Stimulated activated CD4-positive, alpha-beta T cell treated with anti-CD3 and anti-CD28 coated beads, Interleukin-4, amount 100 ng/mL, for 48 hours (primary cell): ENCODE measurements at places on chromosomes 5 and 9.

DNA sequence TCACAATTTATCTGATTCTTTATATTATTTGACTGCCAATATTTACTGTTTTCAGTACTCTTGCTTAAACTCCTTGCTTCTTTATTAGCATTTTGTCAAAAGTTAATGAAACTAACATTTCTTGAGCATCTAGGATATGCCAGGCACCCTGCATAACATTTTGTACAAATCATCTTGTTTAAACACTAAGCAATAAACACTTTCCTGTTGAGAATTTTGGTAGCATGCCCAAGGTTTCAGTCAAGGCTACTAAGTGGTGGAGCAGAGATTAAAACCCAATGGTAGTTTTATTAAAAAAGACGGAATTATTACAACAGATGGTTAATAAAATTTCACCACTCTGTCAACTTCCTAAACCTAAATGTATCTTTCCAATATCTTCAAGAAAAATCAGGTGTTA lies 43.2 kb downstream of the SKIC3 start:
- no peak for DNase-seq

- DNase-seq = no peak
Measured at GRCh38 chr9:25935188-25935587, 256.9 kb upstream of the TUSC1 start.

GRCh38 chr5:80125962-80126480 lies 90.9 kb downstream of the THBS4 start:
- no peak for DNase-seq

DNA sequence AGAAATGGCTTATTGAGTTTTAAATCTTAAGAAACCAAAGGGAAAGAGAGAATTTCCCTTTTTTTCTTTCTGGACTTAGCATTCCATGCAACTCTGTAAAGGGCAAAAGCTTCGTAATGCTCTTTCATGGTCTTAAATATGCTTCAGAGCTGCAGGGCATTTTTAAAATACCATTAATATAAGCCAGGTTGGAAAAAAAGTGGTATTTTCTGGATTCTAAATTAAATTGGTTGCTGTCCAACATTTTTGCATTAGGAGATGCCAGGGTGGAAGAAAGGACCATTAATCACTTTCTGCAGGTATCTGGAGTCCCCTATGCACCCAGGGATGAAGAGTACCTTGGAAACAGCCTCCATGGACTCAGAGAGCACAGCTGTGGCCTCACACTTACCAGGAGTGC lies 215.1 kb upstream of the DAPK1 start:
- DNase-seq = no peak

DNA sequence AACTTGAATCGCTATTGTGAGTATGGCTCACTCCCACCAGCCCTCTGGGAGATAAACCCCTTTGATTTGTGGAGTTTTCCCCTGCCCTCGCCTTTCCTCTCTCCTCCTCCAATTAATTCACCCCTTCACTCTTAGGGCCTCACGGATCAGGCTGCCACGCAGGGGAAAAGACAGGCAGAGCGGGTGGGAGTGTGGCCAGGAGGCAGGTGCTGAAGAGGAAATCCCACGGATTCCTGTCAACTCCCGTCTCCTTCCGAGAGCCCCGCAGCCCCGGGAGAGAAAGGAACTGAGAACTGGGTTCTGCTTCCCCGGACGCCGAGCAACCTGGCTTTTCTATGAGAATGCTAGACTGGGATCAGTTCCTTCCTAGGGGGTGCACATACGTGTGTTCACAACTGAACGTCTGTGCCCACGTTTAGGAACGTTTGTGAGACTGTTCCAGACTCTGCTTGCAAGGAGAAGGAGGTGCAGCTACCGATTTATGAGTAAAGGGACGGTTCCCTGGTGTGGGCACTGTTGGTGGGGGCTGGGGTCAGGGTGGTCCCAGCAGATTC lies 314.5 kb upstream of the TLE4 start:
- DNase-seq = no peak

- no peak for DNase-seq
Measured at GRCh38 chr5:10611290-10611689, 47.4 kb downstream of the ANKRD33B start.

DNA sequence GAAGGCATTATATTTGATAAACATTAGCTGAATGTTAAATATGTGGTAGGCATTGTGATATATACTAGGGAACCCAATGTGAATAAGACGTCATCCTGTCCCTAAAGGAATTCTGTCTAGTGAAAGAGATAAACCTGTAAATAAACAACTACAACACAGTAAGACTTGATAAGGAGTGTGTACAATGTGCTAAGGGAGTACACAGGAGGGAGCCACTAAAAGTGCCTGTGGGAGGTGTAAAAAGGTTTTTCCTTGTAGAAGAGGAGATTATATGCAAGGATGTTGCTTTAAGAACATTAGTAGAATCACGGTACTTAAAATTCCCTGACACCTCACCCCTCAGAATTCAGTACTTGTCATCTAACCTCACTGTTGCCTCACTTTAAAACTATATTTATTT lies 91.7 kb downstream of the KIAA0825 start:
- DNase-seq = no peak

DNA sequence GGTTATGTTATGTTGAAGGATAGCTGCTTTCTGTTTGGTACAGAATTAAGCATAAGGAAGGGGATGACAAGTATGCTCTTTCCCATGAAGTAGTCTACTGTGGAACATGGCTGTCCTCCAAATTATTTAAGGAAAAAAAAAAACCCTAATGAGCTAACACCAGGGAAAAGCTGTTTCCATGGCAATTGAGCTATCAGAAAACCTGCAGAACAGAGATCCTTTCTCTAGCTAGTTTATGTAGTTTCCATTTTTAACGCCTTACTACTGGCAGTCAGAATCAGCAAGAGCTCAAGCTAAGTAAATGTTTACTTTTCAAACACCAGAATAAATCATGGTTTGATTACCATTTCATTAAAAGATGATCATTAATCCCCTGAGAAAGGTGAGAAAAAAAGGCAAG lies 287.4 kb upstream of the TARS1 start:
- DNase-seq = no peak

DNA sequence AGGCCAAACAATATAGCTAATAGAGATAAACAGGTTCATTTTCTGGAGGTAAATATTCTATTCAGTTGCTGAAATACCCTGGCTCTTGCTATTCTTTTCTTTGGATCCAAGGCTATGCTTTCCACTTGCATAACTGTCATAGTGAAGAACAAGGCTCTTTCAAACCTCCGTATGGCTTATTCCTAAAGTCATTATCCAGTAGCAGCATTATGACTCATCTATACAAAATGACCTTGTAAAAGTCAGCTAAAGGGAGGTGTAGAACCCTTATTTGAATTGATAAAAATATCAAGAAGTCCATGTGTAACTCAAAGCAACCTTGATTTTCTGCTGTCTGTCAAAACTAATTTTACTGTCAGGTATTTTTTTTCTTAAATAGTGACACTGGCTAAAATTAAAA lies 447.8 kb downstream of the PLK2 start:
- DNase-seq = no peak

DNA sequence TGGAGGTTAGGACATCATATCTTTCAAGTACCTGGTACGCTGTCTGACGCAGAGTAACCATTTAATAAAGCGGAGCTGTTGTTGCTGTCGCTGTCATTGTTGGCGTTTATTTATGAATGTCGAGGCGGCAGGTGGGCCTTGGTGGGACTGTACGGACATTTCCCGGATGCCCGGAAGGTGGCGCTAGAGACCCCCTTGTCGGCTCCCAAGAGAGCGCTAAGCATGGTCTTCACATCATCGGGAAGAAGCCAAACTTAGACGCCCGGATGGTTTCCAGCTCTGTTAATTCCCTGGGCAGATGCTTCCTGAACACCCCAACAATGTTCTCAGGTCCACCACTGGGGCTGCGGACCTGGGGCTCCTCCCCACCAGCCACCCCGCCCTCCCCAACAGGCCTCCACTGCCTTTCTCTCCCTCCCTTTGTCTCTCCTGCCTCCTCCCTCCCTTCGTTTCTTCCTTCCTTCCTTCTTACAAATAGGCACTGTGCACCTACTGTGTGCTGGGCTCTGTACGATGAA lies 54.1 kb downstream of the DUSP1 start:
- DNase-seq = peak; percentile 80

- no peak for DNase-seq
Measured at GRCh38 chr5:65098393-65098792, 329.7 kb downstream of the CWC27 start.

GRCh38 chr9:121943463-121943862 lies 149.6 kb downstream of the TTLL11 start:
- DNase-seq = no peak

GRCh38 chr9:134725605-134725940 lies 84.0 kb downstream of the COL5A1 start:
- no peak for DNase-seq

DNA sequence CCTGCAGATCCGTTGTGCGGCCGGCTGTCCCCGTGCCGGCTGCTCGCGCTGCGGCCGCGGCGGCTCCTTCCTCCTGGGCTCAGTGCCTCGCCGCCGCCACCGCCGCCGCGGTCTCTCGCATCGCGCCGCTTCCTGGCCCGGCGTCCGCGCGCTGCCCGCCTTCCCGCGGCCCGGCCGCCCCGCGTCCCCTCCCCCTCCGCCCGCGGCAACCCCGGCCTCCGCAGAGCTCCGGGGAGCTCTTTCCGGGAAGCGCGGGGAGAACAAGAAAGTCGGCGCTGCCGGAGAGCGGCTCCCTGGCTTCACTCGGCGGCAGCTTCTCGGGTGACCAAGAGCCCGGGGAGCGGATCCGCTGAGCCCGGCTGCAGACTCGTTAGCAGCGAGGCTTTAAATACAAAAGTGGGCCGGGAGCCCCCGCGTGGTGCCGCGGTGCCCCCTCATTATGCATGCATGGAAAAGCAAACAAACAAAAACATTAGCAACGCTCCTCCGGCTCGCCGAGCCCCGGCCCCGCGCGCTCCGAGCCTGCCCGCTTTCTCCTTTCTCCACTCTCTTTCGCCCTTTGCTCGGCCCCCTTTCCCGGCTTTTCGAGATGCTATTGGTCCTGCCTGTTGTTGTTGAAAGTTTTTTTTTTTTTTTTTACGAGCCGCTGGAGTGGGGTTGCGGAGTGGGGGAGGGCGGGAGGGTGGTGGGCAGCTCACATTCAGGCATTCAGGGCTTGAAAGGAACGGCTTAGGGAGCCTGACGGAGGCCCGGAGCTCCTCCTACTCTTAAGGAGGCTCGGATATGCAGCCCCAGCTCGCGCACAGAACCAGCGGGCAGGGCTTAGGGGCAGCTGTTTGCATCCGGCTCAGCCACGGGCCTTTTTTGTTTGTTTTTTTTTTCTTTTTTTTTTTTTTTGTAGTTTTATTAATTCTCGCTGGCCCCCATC lies at the start of gene GAS1:
TSS of gene GAS1 (minus strand) at position 361 of the 928 bp plus-strand sequence. CDS start 727 bp downstream, outside the sequence.
- peak; percentile 46 for DNase-seq

GRCh38 chr9:105405514-105406131 lies 42.2 kb upstream of the FSD1L start:
- DNase-seq = peak; percentile 30

GRCh38 chr5:163963881-163964280 lies 458.5 kb downstream of the MAT2B start:
- no peak for DNase-seq

- DNase-seq = no peak
Measured at GRCh38 chr5:109611505-109611904, 78.2 kb upstream of the MAN2A1 start.

DNA sequence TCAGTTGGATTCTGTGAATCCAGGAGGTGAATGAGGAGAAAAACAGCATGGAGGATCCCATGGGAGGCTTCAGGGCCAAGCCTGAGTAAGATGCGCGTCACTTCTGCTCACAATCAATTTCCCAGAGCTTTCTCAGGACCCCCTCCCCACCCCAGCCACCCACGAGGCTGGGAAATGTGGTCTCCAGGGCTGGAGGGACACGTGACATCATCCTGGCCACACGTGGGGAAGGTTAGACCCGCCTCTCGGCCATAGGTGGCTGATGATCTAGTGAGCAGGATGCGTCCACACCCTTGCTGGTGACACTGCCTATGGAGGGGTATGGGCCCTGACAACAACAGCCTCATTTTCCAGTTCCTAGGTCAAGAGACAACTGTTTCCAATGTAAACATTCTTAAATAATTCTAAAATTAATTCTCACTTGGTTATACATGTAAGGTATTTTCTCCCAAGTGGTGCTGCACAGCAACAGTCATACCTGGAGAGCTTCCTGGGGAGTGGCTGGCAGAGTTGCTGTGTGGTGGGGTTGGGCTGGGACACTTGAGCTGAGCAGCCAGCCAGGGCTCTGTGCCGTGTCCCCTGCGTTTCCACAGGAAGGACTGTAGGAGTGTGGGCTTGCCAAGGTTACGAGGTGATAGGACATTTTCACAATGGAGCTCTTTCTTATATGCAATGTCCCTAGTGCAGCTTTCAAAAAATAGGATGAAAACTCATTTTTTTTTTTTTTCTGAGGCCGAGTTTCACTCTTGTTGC lies 153.1 kb downstream of the GADD45G start:
- DNase-seq = no peak

- no peak for DNase-seq
Measured at GRCh38 chr9:136185596-136186366, 19.1 kb downstream of the LHX3 start.

DNA sequence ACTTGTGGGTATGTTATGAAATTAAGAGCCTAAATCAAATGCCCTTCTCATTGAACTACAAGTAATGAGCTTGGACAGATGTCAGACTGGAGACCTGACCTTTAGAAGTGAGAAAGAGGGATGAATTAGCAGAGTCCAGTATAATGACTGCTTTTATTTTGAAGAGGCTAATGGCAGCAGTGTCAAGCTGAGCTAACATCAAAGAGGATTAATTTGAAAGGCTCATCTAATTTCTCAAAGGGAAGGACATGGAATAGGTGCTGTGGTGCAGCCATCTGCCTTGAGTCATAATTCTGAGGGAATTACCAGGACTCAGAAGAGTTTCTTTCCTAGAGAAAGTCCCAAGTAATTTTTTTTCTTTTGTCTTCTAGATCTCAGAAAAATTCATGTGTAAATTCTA lies 57.6 kb downstream of the FAM81B start:
- no peak for DNase-seq

DNA sequence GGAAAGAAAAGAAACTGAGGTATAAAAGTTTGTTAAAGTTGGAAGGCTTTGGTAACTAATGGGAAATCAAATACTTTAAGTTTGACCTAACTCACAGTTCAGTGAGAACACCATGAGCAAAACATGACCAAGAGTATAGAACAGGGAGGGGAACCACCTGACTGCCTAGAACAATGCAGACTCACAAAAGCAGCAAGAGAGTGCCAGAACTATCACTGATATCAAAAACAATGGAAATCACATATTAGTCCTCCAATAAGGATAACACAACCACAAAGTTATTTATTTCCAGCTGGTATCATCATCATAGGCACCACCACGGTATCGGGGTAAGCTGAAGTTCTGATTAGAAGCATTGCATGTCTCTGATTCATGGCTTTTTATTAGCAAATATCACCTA lies 77.5 kb downstream of the TRPM6 start:
- DNase-seq = no peak
